ENCODE measurements at places on chromosomes 16 and 17.

GRCh38 chr16:24972608-24973220 is 42.5 kb downstream of the ARHGAP17 start:
- H3K4me1 ChIP-seq: no peaks in the 10 kb centered on the region
- peaks cover 7% of the 10 kb centered on the region for H3K36me3 ChIP-seq

DNA sequence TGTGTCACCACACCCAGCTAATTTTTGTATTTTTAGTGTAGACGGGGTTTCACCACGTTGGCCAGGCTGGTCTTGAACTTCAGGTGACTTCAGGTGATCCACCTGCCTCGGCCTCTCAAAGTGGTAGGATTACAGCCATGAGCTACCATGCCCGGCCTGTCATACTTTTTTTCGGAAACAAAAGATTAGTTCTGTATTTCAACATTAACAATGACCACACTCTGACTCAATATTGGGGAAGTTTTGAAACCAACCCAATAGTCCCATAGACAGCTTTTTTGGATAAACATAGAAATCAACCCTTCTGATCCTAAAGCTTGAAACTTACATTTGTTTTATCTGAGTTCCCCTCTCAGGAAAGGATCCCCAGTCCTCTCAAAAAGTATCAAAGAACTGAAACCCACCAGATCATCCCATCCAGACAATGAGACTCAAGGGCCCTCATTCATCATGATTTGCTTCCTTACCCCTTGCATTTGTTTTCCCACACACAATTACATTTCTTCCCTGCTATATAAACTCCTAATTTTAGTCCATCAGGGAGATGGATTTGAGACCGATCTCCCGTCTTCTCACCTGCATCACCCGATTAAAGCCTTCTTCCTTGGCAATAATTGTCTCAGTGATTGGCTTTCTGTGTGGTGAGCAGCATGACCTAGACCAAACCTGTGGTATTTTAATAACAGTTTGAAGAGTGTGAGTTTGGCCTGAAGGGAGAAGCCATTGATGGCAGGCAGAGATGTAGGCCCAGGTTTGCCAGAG is 7.2 kb upstream of the AGRP start:
- H3K27ac ChIP-seq: no peak overlapping the region
- H3K4me1 ChIP-seq: no peaks in the 10 kb centered on the region
- DNase-seq: no peak
- no peaks in the 10 kb centered on the region for H3K27me3 ChIP-seq
- no peak overlapping the region for H3K4me3 ChIP-seq
- H3K36me3 ChIP-seq: no peaks in the 10 kb centered on the region

- no peak overlapping the region for H3K4me3 ChIP-seq
- no peaks in the 10 kb centered on the region for H3K36me3 ChIP-seq
- H3K4me1 ChIP-seq: peaks cover 3% of the 10 kb centered on the region
- H3K27me3 ChIP-seq: no peaks in the 10 kb centered on the region
These were observed 22.0 kb upstream of the CIBAR2 start for GRCh38 chr16:85134076-85134788.

GRCh38 chr16:30445149-30445407 is 596 bp downstream of the SEPHS2 start:
- peak overlapping the region; percentile 68 for H3K4me3 ChIP-seq
- H3K27me3 ChIP-seq: no peaks in the 10 kb centered on the region
- no peaks in the 10 kb centered on the region for H3K36me3 ChIP-seq

GRCh38 chr16:51166091-51166490 is 15.0 kb upstream of the SALL1 start:
- no peak for DNase-seq
- H3K4me3 ChIP-seq: no peak overlapping the region

- no peak for DNase-seq
- H3K27me3 ChIP-seq: no peaks in the 10 kb centered on the region
- H3K36me3 ChIP-seq: no peaks in the 10 kb centered on the region
These were observed 64.1 kb upstream of the LGALS9 start for GRCh38 chr17:27566671-27567562.

DNA sequence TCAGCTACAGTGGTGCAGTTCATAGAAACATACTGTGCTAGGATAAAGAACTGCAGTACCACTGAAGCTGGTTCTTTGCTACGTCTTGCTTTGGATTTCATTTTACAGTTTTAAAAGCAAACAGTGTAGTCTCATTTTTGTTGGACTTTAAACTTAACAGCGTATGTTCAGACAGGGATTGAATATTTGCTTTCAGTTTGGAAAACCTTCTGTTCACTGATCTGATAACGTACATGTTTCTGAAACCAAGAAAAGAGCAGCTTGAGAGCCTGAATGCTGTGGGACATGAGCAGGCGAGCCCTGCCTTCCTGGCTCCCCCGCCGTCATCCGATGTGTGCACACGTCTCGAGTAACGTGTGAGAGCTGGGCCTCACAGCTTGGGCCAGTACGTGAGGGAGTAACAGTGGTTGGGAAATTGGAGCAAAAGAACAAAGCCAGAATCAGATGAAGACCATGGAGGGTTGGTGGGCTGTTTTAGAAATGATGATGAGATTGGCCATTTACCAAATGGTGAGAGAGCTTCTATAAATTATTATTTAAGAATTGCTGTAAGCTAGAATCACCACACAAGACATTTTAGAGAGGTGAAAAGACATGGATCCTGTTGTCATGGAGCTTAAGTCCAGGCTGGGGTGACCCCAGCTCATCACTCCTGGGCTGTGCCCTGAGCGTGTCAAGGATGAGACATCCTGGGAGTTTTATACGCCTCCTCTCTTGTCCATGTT is 20.8 kb upstream of the CLEC18C start:
- no peak overlapping the region for H3K27ac ChIP-seq
- H3K36me3 ChIP-seq: peaks cover 22% of the 10 kb centered on the region
- DNase-seq: no peak
- H3K4me3 ChIP-seq: no peak overlapping the region

DNA sequence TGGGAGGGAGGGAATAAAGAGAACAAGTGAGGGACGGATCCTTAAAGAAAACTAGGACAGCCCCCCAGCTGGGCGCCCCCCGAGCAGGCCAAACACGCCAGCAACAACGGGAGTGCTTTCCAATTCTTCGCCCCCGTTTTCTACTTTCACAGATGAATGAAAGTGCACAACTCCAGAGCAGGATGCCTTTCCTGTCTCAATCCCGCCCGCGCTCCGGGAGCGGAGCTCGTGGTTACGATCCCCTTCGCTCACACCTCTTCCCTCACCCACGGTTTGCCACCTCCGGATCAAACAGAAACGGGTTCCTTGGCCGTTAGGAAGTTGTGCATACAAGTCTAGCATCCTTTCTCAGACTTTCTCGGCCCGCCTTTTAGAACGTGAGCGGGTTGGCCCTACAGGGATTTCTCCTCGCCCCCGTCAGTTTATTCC is 680 bp downstream of the SKA2 start:
- peaks cover 1% of the 10 kb centered on the region for H3K4me1 ChIP-seq
- peak; percentile 78 for DNase-seq
- no peaks in the 10 kb centered on the region for H3K36me3 ChIP-seq
- H3K27ac ChIP-seq: peak overlapping the region; percentile 79
- peak overlapping the region; percentile 58 for H3K4me3 ChIP-seq
- no peaks in the 10 kb centered on the region for H3K27me3 ChIP-seq

DNA sequence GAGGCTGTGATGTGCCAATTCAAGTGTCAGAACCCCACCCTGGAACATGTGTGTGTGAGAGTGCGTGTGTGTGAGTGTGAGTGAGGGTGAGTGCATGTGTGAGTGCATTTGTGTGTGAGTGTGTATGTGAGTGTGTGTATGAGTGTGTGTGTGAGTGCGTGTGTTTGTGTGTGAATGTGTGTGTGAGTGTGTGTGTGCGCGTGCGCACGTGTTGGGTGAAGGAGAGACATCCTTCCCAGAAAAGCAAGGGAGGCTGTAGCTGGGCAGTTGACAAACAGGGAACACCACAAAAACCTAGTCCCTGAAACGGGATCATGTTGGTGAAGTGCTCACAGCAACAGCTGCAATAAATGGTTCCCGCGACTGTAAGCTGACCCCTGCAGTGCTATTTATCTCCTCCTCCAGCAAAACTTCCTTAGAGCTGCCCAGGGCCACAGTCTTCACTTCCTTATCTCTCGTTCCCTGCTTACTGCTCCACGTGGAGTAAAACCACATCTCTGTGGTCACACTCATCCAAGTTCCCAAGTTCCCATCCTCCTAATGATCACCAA is 40.1 kb upstream of the RPL38 start:
- H3K4me1 ChIP-seq: no peaks in the 10 kb centered on the region
- DNase-seq: no peak
- no peak overlapping the region for H3K4me3 ChIP-seq
- H3K27me3 ChIP-seq: no peaks in the 10 kb centered on the region

DNA sequence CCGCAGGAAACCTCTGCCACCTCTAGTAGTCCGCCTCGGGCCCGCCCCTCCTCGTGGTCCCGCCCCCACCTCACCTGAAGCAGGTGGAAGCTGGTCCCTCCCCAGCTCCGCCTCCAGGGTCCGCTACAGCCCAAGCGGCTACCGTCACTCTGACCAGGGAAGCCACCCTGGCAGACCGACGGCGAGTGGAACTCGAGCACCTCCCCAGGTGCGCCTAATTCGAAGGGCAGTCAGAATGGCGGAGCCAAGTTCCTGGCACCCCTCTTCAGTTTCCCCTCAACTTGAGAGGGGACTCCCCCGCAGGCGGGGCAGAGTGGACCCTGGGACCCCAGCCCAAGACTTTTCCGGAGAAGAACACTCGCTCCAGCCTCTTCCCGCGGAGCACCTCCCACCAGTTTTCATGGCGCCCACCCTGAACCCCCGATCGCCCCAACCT is 507 bp downstream of the FHOD1 start:
- H3K27me3 ChIP-seq: no peaks in the 10 kb centered on the region
- no peaks in the 10 kb centered on the region for H3K36me3 ChIP-seq
- DNase-seq: peak; percentile 81
- no peak overlapping the region for H3K27ac ChIP-seq
